GOT3 (cell line): ENCODE measurements at places on chromosomes 6 and 20.

DNA sequence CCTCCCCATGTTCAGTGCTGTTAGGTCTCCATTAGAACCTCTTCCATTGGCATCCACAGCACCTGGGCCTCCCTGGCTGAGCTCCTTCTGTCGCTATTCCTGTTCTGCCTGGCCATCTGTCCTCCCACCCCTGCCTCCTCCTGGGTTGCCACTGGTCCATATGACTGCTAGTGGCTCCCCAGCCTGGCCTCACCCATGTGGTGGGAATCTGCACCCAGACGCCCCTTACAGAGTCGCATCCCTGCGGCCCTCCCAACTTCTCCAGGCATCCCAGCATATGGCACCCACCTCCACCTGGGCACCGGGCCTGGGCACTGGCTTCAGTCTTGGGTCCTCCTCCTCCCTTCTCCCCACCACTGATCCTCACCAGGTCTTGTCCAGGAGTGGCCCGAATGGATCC is 7.7 kb downstream of the CDC25B start:
- DNase-seq, result no peak

GRCh38 chr6:138261116-138261780 is 43.0 kb upstream of the PBOV1 start:
- no peak for DNase-seq

- no peak for DNase-seq
These were observed 43.7 kb downstream of the ARHGAP40 start for GRCh38 chr20:38645351-38645750.

DNA sequence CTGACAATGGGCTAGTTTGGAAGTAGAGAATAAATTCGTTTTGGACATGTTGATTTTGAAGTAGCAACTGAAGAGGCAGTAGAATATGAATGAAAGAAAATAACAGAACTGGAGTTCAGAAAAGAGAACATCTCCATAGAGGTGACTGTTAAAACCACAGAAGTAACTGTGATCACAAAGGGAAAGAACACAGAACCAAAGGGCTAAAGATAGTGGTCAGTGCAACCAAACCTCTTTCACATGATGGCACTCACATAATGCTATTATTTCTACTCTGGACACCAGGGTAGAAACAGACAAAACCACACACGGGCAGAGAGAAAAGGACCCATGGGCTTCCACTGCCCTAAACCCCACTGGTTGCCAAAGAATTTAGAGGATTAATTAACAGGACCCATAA is 58.5 kb downstream of the CDK19 start:
- DNase-seq, result no peak

- DNase-seq, result no peak
These were observed 150.3 kb upstream of the PREP start for GRCh38 chr6:105553171-105553570.

DNA sequence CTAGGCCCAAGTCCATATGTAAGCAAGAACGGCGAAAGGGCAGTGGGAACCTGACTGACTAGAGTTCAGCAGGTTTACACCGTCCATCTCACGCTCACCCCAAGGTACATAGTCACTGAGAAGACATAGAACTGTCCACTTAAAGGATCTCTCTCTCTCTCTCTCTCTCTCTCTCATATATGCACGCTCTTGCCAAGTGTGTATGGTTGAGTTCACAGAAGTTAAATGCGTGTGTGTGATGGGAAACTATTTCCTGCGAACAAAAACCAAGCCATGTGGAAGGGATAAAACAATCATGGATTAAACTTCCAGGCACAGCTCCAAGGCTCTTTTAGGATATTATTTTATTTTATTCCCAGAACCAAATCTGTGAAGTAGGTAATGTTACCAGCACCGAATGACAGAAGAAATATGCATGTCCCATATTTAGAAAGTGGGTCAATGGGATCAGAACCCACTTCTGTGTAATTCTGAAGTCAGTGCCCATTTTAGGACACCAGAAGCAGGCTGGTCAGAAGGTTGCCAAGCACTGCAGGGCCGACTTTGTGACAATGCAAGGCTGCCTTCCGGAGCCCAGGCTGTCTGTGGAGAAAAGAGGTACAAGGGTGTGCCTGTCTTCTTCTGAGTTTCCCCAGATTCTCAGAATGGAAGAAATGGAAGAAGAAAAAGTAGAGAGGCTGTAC is 49.2 kb upstream of the MAP7 start:
- no peak for DNase-seq

DNA sequence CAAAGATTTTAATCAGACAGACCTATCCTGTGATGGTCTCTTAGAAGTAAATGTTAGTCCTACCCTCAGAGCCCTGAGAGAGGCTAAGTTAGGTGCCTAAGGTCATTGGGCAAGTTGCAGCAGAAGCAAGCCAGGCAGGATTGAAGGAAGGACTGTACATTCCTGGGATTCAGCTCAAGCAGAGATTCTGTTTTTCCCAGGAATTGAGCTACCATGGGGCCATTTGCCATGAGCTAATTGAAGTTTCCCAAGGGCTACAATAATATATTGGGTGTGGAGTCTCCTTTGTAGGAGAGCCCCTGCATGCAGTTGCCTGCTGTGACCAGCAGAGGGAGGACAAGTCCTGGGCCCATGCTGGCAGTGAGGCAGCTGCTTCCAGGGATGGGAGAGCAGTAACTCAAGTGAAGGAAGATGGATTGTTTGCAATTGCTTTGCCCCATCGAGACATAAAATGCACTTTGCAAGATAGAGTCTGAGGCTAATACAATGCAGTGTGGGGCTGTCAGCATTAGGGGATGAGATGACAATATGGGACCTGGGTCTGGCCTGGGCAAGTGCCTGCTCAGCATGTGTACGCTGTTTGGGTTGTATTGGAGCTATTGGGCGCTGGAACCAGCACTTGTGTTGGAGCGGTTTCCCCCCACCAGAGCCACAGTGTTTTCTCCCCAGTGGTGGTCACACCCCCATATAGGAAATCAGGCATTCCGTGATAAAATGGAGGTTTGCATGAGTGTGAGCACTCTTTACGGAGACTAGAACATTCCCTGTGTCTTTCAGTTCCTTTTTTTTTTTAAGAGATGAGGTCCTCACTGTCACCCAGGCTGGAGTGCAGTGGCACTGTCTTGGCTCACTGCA is 27.9 kb downstream of the DNMT3B start:
- peak; percentile 32 for DNase-seq

DNA sequence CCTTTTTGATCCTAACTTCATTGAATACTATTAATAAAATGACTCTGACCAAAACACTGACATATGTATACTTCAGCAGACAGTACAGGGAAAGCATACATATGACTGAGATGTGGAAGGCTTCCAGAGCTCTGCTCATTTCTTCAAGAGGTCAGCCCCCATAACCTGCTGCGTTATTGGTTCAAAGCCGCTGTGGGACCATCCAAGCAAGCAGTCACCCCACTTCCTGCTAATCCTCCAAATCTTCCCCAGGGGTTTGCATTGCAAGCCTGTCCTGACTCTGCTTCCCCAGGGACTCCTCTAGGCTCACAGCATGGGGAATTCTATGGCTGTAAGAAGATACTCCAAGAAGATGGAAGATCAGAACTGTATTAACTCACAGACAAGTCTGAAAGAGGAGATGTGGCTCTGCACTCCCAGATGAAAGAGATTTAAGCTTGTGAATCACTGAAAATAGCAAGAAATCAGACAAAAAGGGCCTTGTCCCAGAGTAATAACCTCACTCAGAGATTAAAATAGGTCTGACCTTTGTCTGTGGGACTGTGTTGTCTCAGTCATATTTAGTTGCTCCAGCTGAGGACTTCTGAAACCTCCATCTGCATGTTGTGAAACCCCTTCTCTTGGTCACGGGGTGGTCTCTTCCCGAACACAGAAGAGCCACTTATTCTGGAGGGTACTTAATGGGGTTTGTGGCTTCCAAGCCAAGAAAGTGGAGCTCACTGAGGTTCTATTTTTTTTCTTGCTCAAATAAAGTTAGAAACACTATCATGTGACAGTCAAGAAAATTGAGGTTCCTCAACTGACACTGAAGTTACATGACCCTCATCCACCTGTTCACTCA is 101.5 kb upstream of the MARCKS start:
- no peak for DNase-seq

DNA sequence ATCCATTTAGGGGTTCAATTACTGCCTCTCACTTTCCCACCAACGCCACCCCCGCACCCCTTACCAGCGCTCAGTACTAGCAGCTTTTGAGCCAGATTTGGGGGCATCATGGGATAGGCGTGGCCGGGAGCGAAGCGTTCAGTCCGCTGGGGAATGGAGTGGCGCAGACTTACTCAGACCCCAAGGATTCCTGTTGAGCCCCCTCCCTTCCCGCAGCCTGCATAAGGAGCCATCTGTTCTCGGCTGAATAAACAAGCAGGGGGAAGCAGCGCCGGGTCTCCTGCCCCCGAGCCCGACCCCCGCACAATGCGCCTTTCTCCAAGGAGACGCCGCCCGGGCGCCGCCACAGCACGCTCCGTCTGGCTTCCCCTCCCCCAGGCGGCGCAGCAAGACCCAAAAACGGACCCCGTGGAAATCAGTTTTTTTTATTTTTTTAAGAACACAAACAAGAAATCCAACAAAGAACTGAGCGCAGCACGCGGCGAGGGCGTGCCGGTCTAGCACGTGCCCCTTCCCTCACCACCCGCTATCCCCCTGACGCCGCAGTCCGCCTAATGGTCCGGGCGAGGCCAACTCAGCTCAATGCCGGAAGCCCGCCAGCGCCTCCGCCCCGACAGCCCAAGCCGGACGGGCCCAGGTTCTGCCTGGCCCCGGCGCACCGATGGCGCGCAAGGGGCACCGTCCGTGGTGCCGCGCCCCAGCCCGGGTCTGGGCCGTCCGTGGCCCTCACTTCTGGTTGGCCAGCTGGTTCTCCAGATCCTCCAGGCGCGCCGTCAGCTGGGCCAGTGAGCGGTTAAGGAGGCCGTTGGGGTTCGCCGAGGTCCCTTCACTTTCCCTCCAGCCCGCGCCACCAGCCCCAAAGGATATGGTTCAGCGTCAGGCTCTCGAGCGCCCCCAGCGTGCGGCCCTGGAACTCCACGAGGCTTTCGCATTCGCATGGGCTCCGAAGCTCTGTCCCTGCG is 13.3 kb upstream of the RBPJL start:
- peak; percentile 69 for DNase-seq

DNA sequence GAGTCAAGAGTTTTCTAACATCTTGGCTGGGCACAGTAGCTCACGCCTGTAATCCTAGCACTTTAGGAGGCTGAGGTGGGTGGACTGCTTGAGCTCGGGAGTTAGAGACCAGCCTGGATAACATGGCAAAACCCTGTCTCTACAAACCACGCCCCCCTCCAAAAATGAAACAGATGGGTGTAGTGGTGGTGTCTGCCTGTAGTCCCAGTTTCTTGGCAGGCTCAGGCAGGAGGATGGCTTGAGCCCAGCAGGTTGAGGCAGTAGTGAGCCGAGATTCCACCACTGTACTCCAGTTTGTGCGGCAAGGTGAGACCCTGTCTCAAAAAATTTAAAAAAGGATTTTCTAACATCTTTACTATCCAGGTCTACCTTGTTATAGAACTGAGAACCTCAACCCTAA is 22.0 kb downstream of the FAM8A1 start:
- DNase-seq, result no peak

- DNase-seq, result no peak
These were observed 137.7 kb upstream of the HEY2 start for GRCh38 chr6:125611573-125612344.

DNA sequence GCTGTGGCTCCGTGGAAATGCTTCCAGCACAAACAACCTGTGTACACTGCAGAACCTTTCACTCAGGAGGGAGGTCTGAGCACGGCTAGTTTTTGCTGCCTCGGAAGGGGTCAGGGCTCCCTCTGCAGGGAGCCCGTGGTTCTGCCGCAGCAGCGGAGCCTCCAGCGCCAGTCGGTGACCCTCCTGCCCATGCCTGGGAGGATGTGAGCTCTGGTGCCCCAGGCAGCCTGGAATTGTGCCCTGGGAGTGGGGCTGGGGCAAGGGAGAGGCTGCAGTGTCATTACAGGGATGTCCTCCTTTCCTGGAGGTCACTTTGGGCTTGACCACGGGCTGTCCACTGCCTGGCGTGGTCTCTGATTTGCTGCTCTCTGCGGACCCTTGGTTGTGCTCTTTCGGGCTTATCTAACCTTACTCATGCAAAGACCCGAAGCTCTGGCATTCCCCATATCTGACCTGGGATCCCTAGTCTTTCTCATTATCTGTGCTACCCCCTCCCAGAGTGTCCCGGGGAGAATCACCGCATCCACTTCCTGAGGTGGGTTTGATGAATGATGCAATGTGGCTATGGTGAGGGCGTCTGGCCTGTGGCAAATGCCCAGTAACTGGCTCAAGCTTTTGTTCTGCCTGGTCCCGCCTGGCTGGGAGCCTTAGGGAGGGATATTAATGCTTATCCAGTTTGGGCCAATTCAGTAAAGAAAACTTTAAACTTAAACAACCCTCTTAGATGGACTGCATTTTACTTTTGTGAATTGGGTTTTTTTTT is 59.6 kb upstream of the TAGAP start:
- peak; percentile 25 for DNase-seq

DNA sequence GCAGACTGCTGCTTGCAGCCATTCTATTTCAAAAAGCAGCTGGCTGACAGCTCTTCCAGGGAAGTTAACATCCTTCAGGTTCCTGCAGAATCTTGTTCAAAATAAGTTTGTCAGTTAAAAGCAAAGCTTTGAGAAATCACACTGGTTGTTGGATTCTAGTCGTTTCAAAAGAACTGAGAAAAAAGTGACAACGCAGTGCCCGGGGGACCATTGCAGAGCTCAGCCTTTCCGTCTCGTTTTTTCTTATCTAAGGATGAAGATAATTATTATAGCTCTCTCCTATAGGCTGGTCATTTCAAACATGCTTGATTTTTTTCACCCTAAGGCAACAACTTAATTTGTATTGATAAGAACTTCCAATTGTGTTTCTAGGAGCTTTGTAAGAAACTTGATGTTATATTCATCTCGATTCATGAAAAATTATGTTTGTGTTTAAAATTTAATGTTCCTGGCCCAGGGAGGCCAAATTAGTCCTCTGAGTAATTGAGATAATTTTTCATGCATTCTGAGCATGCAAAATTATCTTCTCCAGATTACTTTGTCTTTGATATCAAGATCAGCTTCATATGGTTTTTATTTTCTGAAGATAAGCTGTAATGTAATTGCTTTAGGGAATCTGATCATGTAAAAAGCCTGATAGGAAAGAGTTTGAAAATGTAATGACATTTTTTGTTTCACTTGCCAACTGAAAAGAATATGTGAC is 58.4 kb downstream of the SNAP25 start:
- DNase-seq, result no peak

- DNase-seq, result no peak
These were observed 166.4 kb downstream of the CD24 start for GRCh38 chr6:106807947-106808611.
